ENCODE measurements at places on chromosomes 5 and 9. TPM values are rescaled to one million over a fixed set of nuclear protein-coding genes. Genes with fewer than 3 reads are reported as not detected.

- H3K4me3 ChIP-seq = no peak overlapping the region
- no peak for DNase-seq
- H3K36me3 ChIP-seq = no peaks in the 10 kb centered on the region
- H3K27ac ChIP-seq = no peak overlapping the region
Observed at GRCh38 chr5:1540831-1541701, 17.3 kb upstream of the LPCAT1 start.

DNA sequence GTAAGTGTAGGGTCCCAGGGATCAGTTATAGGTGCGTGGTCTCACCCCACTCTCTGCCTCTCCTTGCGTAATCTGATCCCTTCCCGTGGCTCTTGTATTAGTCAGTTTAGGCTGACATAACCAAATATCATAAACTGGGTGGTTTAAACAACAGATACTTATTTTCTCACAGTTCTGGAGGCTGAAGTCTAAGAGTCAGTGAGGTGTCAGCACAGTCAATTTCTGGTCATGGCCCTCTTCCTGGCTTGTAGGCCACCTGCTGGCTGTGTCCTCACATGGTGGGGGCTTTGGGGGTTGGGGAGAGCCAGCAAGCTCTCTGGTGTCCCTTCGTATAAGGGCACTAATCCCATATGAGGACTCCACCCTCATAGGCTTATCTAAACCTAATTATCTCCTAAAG, 32.3 kb downstream of the CARTPT start:
- no peaks in the 10 kb centered on the region for H3K4me1 ChIP-seq
- no peaks in the 10 kb centered on the region for H3K36me3 ChIP-seq
- no peak overlapping the region for H3K4me3 ChIP-seq
- H3K27ac ChIP-seq = no peak overlapping the region
- DNase-seq = no peak

GRCh38 chr5:108148715-108149139, 233.2 kb downstream of the FBXL17 start:
- H3K36me3 ChIP-seq = no peaks in the 10 kb centered on the region
- no peaks in the 10 kb centered on the region for H3K4me1 ChIP-seq
- no peak overlapping the region for H3K27ac ChIP-seq
- no peaks in the 10 kb centered on the region for H3K27me3 ChIP-seq

GRCh38 chr9:110293248-110293647, 36.9 kb upstream of the TXN start:
- H3K27ac ChIP-seq = no peak overlapping the region
- H3K4me1 ChIP-seq = no peaks in the 10 kb centered on the region
- no peak for DNase-seq
- no peak overlapping the region for H3K4me3 ChIP-seq
- H3K27me3 ChIP-seq = no peaks in the 10 kb centered on the region

GRCh38 chr5:115673596-115673995, 47.8 kb upstream of the TMED7 start:
- no peak for DNase-seq
- H3K27ac ChIP-seq = no peak overlapping the region
- H3K27me3 ChIP-seq = no peaks in the 10 kb centered on the region
- no peaks in the 10 kb centered on the region for H3K4me1 ChIP-seq
- H3K36me3 ChIP-seq = no peaks in the 10 kb centered on the region

DNA sequence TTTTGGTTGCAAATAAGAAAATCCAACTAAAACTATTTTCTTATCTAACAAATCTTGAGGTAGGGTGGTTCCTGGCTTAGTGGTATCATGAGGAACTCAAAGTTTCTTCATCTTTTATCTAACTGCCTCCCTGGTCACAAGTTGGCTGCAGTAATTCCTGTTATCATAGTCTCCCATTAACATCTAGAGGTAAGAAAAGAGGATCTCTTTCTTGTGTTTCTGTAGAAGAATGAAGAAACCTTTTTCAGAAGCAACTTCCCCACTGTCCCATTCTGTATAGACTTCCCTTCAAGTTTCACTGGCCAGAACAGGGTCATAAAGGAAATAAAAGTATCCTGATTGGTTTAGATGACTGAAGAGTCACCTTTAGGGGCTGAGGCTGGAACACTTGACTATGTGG, 81.8 kb upstream of the ELL2 start:
- no peak overlapping the region for H3K27ac ChIP-seq
- H3K36me3 ChIP-seq = no peaks in the 10 kb centered on the region
- no peaks in the 10 kb centered on the region for H3K4me1 ChIP-seq
- H3K27me3 ChIP-seq = no peaks in the 10 kb centered on the region

GRCh38 chr5:139904816-139905661, 109.4 kb downstream of the PSD2 start:
- H3K4me3 ChIP-seq = no peak overlapping the region
- no peak overlapping the region for H3K27ac ChIP-seq
- H3K4me1 ChIP-seq = no peaks in the 10 kb centered on the region
- no peak for DNase-seq

DNA sequence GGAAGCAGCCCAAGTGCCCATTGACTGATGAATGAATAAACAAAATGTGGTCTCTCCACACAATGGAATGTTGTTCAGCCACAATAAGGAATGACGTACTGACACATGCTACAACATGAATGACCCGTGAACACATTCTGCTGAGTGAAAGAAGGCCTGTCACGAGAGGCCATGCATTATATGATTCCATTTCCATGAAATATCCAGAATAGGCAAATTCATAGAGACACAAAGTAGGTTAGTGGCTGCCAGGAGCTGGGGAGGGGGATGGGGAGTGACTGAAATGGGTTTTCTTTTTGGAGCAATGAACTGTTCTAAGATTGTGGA, 41.4 kb downstream of the BICD2 start:
- H3K4me1 ChIP-seq = peaks cover 11% of the 10 kb centered on the region
- H3K36me3 ChIP-seq = peaks cover 31% of the 10 kb centered on the region
- no peak overlapping the region for H3K4me3 ChIP-seq

DNA sequence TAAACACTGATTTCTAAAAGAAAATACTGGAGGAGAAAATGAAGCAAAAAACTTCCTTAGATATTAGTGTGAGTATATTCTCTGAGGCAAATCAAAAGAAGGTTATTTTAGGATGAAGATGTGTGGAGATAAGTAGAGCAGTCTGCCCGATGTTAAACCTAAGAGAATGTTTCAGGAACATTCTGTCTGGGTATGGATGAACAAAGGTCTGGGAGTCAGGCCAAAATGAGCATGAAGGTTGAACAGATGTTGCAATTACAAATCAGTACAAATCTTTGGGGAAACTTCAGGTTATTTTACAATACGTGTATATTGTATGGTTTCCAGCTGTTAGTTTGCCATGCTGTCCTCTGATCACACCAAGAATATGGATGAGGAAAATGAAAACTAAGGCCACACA, 14.4 kb upstream of the CEP78 start:
- no peak overlapping the region for H3K4me3 ChIP-seq
- H3K27ac ChIP-seq = no peak overlapping the region
- no peak for DNase-seq
- H3K4me1 ChIP-seq = no peaks in the 10 kb centered on the region
- no peaks in the 10 kb centered on the region for H3K27me3 ChIP-seq
- H3K36me3 ChIP-seq = no peaks in the 10 kb centered on the region

DNA sequence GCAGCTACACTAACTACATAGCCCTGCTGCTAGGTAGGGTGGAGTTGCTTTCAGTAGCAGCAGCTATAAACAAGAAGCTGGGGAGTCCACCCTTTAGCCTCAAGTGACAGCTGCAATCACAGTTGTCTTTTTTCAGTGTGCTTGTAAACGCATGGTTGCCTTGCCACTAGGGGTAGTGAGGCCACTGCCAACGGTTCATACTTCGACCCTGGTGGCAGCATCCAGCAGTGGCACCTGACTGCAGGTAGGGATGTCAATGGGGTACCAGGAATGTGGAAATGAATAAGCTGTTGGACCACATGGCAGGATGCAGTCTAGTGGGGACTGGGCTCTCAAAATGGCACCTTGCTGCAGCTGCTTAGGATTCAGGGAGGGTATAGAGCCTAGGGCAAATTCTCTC, 367.2 kb downstream of the RASEF start:
- no peak overlapping the region for H3K4me3 ChIP-seq
- no peaks in the 10 kb centered on the region for H3K36me3 ChIP-seq
- DNase-seq = no peak
- H3K4me1 ChIP-seq = no peaks in the 10 kb centered on the region
- H3K27ac ChIP-seq = no peak overlapping the region
- H3K27me3 ChIP-seq = no peaks in the 10 kb centered on the region

DNA sequence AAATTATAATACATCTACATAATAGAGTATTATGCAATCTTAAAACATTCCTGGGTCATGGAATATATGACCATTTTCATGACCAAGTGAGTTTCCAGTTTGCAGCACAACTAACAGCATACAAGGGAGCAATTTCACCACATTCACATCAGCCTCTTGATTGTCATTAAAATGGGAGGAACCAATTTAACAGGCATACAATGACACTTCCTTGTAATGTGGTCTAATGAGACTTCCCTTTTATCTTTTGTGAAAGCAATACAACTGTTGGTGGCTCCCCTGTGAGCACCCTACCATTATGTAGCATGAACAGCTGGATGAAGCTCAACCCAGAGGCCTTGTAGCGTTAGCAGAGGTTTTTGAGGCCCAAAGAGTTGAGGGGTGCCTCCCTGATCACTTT, 13.6 kb upstream of the TMOD1 start:
- no peak overlapping the region for H3K27ac ChIP-seq
- H3K36me3 ChIP-seq = no peaks in the 10 kb centered on the region
- H3K27me3 ChIP-seq = no peaks in the 10 kb centered on the region
- no peak for DNase-seq
- no peak overlapping the region for H3K4me3 ChIP-seq
- H3K4me1 ChIP-seq = no peaks in the 10 kb centered on the region

- no peaks in the 10 kb centered on the region for H3K4me1 ChIP-seq
- no peak overlapping the region for H3K27ac ChIP-seq
- no peak for DNase-seq
- H3K27me3 ChIP-seq = no peaks in the 10 kb centered on the region
- no peaks in the 10 kb centered on the region for H3K36me3 ChIP-seq
Observed at GRCh38 chr9:132027752-132028663, 51.7 kb downstream of the MED27 start.

DNA sequence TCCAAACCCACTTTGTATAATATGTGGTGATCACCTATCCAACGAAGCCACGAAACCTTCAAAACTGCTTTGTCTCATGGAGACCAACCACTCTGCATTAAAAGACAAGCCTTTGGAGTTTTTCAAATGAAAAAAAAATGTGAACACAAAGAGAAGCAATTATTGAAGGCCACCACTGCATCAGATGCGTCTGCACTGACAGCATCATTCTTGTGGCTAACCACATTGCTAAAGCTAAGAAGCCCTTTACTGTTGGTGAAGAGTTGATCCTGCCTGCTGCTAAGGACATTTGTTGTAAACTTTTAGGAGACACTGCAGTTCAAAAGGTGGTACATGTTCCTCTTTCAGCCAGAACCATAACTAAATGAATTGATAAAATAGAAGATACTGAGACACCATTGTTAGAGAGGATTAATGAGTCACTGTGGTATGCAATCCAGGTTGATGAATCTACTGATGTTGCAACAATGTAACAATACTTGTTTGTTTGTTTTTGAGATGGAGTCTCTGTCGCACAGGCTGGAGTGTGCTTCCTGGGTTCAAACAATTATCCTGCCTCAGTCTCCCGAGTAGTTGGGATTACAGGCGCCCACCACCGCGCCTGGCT, 45.4 kb downstream of the TAF11L14 start:
- no peak for DNase-seq
- no peaks in the 10 kb centered on the region for H3K36me3 ChIP-seq
- no peaks in the 10 kb centered on the region for H3K4me1 ChIP-seq
- H3K27me3 ChIP-seq = no peaks in the 10 kb centered on the region
- H3K27ac ChIP-seq = no peak overlapping the region

DNA sequence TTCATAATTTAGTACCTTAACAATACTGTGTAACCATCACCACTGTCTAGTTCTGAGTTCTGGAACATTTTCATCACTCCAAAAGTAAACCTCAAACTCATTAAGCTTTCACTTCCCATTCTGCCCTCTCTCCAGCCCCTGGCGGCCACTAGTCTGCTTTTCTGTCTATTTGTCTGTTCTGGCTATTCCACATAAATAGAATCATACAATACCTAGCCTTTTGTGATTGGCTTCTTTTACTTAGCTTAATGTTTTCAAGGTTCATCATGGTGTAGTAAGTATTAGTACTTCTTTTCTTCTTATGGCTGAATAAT, 138.7 kb downstream of the RAPGEF6 start:
- peaks cover 3% of the 10 kb centered on the region for H3K36me3 ChIP-seq
- H3K4me1 ChIP-seq = no peaks in the 10 kb centered on the region
- no peaks in the 10 kb centered on the region for H3K27me3 ChIP-seq
- no peak for DNase-seq

- H3K36me3 ChIP-seq = no peaks in the 10 kb centered on the region
- H3K4me3 ChIP-seq = no peak overlapping the region
- peaks cover 16% of the 10 kb centered on the region for H3K4me1 ChIP-seq
- H3K27ac ChIP-seq = no peak overlapping the region
- peaks cover 99% of the 10 kb centered on the region for H3K27me3 ChIP-seq
- no peak for DNase-seq
Observed at GRCh38 chr5:88679638-88680037, 203.3 kb downstream of the MEF2C start.

ORM2 gene
- total RNA-seq = not detected

ALDH1B1 gene
- 20.5 TPM for total RNA-seq

KIF3A gene
- total RNA-seq = 15.8 TPM

FAM169A gene
- 0.72 TPM for total RNA-seq

RLN1 gene
- not detected for total RNA-seq

All from endothelial cell of umbilical vein (primary cell).